Fibroblast of skin of right biceps (primary cell): ENCODE measurements at places on chromosomes 3 and 15.
A peak's percentile ranks its signal among the peaks of the same experiment; 100 is the strongest.

DNA sequence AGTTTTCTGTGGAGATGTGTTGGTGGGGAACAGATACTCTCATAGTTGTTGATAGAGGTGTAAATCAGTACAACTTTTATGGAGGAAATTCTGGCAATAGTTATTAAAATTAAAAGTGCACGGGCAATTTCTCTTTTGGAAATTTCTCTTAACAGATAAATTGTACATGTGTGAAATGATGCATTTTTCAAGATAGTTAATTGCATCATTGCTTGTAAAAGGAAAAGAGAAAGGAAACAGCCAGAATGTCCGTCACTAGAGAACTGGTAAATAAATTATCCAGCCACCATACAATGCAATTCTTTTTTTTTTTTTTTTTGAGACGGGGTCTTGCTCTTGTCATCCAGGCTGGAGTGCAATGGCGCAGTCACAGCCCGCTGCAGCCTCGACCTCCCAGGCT, 14.2 kb downstream of the ZNF710 start:
- no peak for DNase-seq

GRCh38 chr3:81164806-81165205, 596.6 kb downstream of the GBE1 start:
- no peak for DNase-seq

DNA sequence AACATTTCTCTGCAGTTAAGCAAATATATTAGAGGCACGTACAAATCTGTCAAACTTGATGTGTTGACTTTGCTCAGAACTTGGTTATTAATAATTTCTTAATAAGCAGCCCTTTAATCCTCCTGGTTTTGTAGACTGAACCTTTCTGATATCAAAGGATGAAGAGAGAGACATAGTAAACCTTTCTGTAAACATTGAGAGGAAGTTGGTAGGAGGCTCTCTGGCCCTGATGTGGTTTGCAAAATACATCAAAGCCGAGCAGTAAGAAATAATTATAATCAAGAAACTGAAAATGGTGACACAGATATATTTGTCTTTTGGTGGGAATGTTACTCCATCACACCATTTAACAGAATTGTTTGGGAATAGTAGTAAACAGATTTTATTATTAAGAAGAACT, 111.9 kb downstream of the OXSM start:
- DNase-seq, result no peak

DNA sequence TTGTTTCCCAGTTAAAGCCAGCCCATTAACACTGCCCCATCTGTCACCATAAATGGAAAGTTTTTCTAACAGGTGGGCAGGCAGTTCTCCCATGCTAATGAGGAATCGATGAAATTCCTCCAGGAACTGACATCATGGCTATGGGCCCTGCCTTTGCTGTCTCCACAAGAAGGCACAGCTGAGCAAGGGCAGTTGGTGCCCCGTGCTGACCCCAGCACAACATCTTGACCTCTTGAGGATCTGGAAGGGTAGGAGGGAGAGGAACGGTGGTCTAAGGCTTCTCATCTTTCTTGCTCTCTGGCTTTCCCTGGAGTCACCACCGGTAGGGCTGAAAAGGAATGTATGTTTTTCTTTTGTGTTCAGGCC, 46.7 kb downstream of the CHCHD6 start:
- DNase-seq, result no peak

- no peak for DNase-seq
Measured at GRCh38 chr3:194329583-194329965, 21.6 kb downstream of the CPN2 start.

DNA sequence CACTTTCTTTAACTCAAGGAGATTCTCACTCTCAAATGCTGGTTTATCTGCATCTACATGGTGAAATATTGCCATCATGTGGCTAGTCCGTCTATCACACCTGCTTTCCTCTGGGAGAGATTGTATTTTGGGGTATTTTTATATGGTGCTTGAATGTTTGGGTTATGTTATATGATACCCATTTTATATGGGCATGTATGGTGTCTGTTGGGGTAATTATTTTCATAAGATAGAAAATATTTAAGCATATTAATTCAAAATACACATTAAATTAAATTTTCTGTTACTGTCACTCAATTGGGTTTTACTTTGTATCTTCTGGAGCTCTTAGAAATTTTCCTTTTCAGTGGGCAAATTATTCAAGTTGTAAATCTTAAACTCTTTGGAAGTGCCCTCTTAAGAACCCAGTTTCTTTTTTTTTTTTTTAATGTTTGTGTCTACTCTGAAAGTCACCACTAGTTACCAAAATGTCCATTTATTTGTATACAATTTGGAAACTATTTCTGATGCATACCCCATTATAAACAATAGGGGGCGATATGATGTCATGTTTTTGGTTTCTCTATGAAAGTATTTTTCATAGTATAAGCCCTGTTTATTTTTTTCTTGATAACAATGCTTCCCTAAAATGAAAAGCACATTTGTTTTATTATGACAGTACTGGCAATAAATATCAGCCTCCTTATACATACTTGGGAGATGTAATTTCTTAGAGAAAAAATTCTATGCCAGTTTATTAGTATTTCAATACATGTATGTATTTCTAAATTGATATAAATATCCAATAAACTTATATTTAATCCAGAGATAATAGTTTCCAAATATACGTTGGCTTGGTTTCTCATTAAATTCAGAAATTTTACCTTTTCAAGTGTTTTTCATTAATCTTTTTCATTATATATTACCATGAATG, 36.1 kb upstream of the PLSCR5 start:
- DNase-seq, result peak; percentile 54

DNA sequence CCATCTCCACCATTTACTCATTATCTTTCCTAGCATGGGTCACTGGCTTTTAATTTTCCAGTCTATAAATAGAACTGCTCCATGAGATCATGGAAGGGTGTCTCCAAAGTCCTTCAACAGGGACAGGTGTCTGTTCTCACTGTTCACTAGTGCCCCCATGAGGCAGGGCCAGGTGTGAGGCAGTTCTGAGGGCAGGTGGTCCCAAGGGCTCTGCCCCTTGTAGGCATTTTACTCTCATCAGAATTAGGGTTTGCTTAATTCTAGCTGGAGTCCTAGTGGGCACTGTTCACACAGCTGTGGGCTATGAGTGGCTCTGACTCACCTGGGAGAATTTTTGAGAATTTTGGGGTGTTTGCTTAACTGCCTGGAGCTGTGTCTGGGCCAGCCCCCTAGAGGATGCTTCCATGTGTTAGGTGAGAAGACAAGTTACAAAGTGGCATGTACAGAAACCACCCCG, 248.0 kb upstream of the LYSMD4 start:
- no peak for DNase-seq

- DNase-seq, result no peak
Measured at GRCh38 chr3:62214850-62215249, 158.5 kb downstream of the FEZF2 start.
